ENCODE measurements at places on chromosomes 11 and 22.

- DNase-seq, result no peak
Measured at GRCh38 chr11:128627666-128628324, 40.4 kb upstream of the ETS1 start.

DNA sequence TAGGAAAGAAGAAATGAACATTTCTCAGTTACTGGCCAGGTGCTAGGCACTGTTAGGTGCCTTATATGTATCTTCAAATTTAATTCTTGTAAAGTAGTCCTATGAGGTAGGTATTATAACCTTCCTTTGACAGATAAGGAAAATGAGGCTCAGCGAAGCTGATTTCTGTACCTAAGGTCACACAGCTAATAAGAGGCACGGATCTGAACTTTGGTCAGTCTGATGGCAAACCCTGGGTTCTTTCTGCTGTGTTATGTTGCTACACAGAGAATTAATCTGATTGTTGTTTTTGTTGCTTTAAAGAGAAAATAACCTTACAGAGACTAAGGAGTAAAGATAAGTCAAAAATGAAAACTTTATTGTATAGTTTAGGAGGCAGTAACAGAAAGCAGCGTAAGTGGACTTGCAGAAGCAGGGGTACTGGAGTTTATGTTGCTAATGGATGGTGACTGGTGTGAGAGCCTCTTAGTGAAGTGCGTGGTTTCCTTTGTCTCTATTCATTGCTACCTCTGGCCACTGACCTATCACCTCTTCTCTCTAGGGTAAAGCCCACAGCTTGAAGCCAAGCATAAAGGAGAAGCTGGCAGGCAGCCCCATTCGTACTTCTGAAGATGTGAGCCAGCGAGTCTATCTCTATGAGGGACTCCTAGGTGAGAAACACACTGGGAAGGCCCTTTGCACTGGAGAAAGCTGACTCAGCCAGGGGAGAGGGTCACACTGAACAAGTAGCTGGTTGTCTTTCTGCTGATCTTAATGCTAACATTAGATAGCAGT, 38.3 kb downstream of the MADD start:
- DNase-seq, result no peak

DNA sequence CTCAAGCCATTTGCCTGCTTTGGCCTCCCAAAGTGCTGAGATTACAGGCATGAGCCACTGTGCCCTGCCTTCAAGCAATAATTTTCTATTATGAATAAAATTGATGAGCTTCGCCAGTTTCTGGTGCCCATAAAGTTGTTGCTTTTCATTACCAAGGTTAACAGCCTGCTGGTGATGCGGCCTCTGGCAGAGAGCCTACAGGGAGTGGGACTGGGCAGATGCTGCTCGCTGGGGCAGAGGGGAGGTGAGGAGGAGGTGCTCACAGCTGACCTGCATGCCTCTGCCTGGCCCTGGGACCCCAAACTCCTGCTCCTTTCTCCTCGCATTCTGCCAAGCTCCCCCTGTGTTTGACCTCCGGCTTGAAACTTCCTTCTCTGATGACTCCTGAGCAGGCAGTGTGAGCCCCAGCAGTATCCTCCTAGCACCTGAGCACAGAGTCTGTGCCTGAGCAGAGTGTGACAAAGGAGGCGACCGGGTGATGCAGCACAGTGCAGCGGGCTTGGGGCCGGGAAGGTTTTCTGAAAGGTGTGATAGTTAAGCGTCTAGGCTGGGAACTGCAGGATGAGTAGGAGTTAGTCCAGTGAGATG, 56.1 kb upstream of the B3GAT1 start:
- DNase-seq, result no peak

- DNase-seq, result no peak
Measured at GRCh38 chr11:120801801-120802689, 221.9 kb upstream of the TBCEL start.

- DNase-seq, result no peak
Measured at GRCh38 chr11:126404367-126404766, 48.9 kb downstream of the ST3GAL4 start.

DNA sequence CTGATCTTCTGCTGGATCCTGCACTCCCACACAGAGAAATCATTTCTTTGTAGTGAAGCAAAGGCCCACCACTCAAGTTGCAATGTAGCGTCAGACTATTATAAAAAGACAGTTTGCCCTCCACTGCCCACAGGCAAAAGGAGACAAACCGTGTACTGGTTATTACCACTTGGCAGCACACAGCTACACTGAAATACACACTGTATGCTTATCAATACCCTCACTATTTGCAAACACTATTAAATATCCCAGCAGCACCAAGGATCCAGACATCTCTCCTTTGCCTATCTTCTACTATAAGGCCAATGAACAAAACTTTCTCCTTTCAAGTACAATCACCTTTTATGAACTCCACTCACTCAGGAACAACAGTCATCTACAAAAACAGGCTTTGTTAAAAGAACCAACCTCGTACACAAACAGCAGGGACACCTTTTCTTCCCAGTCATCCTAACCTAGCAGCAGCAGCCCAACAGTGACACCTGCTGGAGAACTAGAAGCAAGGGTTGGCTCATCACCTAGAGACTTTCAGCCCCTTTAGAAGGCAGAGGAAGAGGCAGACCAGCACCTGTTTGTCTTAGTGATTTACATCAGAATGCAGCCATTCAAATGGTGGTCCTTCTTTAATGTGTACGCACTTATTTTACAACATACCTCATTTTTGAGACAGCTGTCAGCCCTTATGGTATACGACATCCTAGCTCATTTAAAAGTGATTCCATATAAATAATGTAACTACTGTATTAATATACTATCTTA, 56.1 kb downstream of the AMBRA1 start:
- DNase-seq, result peak; percentile 55

GRCh38 chr22:46538814-46539160, 1.4 kb upstream of the CELSR1 start:
- DNase-seq, result no peak

GRCh38 chr11:118076754-118077281, at the start of gene TMPRSS4:
TMPRSS4 (plus strand) TSS chr11:118077078; CDS start chr11:118077303, 225 bp downstream.
- no peak for DNase-seq

- DNase-seq, result no peak
Measured at GRCh38 chr22:36151006-36151595, 9.5 kb downstream of the APOL3 start.

- no peak for DNase-seq
Measured at GRCh38 chr11:35712533-35712932, 50.0 kb downstream of the TRIM44 start.
